GM18507 (cell line): ENCODE measurements at places on chromosomes 16 and 17.
A peak's percentile ranks its signal among the peaks of the same experiment; 100 is the strongest.

GRCh38 chr16:2386990-2387389 lies 42.3 kb upstream of the CCNF start:
- no peak for DNase-seq

DNA sequence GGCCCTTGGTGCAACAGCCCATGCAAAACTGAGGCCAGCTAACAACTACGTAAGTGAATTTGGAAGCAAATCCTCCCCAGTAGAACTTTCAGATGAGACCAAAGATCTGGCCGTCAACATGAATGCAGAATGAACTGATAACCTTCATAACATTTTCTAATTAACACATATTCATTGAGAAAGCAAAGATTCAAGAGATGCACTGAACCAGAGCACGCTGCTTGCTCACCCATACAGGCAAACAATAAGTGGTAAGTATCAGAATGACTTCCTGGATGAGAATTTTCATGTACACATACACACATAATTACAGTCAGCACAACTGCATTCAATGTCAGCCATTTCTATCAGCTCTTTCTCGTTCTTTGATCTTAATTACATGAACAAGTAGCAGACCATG lies 30.6 kb downstream of the XYLT1 start:
- no peak for DNase-seq

GRCh38 chr17:2025220-2025621 lies at the start of gene RTN4RL1:
RTN4RL1 (minus strand) TSS chr17:2025334; CDS start chr17:2024865, 469 bp downstream.
- DNase-seq: no peak

- no peak for DNase-seq
These were observed 3.8 kb upstream of the DEF8 start for GRCh38 chr16:89944773-89945172.

- DNase-seq: no peak
These were observed 981 bp upstream of the CD300H start for GRCh38 chr17:74568106-74568873.

DNA sequence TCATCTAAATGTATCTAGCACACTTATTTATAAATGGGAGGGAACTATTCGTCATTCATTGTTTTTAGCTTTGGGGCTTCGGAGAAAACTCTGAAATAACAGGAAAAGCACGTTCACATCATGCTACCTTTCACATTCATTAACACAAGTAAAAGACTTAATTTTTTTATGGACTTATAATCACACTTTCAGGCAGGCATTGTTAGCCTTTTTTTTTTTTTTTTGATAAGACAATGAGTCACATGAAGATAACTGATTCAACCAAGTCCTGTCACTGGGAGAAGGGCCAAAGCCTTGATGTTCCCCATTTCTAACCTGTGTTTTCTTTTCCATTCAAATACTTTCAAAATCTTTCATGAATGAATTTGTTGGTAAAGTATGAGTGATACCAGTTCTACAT lies 631.3 kb upstream of the CA10 start:
- no peak for DNase-seq

DNA sequence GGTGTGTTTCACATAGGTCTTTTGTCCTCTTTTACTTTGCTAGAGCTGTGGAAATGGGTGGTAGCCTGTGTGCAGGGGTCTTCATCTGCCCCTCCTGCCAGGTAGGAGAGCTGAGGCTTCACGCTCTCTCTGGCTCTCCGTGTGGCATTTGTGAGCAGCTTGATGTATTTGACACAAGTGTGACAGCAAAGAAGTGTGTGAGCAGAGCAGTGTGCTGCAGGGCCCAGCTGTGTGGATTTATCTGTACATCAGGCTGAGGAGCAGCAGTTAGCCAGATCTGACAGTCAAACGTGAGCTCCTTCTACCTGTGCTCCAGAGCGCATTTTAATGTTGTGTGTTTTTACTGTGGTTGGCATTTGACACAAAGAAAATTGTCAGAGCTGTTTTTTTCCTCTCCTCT lies 101.8 kb downstream of the FTO start:
- no peak for DNase-seq

- DNase-seq: no peak
These were observed 431.3 kb downstream of the HS3ST3B1 start for GRCh38 chr17:14732211-14732610.

GRCh38 chr16:77214411-77215138 lies 15.4 kb downstream of the SYCE1L start:
- no peak for DNase-seq

GRCh38 chr16:85227084-85227945 lies 115.0 kb upstream of the CIBAR2 start:
- DNase-seq: peak; percentile 74

DNA sequence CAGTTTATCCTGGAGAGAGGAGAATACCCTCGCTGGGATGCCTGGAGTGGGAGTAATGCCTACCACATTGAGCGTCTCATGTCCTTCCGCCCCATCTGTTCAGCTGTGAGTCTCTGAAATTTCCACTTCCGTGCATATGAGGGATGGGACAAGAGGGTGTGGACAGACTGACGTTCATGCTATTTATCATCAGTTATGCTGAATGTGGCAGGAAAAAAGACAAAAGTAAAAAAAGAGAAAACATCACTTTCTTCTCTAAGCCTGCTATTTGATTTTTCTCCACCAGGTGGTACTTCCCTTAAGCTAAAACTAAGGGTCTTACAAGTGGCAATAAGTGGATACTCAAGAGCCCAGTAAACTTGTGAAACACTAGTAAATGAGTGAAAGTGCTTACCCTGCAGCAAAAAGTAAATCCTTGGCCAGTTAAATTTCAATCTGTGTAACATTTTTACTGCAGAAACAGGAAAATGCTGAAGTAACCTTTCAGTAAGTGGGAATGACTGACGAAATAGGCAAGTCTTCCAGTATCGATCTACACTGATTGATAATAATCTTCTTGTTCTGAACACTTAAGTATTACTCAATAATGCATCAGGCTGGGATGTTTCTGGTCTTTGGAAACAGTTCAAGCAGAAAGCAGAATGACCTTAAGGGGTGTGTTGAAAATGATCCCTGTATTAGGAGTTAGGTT lies 5.6 kb downstream of the CRYBA1 start:
- DNase-seq: no peak

- DNase-seq: no peak
These were observed 162.6 kb downstream of the SDK2 start for GRCh38 chr17:73481676-73482075.

GRCh38 chr17:32558997-32559650 lies 72.3 kb downstream of the CDK5R1 start:
- DNase-seq: peak; percentile 72
